ENCODE measurements at places on chromosomes 1 and 21.

GRCh38 chr1:23123528-23123927, 45.1 kb downstream of the LUZP1 start:
- no peak for DNase-seq

DNA sequence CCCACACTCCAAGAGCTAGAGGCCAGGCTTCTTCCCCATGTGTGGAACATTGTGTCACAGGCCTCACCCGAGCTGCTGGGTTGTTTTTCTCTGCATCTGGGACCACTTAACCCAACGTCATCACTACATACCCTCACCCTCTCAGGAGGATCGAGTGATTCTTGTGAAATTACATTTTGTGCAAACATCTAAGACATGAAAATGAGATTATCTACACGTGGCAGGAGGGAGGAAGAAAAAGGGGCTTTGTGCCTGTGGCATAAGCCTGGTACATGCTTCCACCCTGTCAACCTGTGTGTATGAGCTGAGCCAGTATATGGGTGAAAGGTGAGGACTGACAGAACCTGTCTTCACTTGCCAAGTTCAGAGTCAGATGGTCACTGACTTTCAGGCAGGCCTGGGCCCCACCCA, 1.6 kb downstream of the CPT2 start:
- no peak for DNase-seq

GRCh38 chr1:196858811-196859210, 29.0 kb upstream of the CFHR4 start:
- no peak for DNase-seq

DNA sequence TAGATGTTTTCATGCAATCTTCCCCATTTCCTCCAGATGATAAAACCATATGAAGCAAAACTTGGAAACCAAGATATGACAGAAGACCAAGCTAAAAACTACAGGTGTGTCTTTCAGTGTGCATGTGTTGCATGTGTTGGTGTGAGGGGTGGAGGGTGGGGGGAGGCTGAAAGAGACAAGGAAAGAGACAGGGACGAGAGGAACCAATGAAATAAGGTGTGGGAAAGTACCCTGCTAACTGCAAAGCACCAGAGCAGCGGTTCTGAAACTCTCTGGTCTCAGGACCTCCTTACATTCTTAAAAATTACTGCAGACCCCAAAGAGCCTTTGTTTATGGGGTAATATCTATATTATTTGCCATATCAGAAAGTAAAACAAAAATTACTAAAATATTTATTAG, 87.4 kb upstream of the HIVEP3 start:
- DNase-seq, result no peak

- DNase-seq, result no peak
Observed at GRCh38 chr1:116690849-116691406, 23.4 kb upstream of the IGSF3 start.

GRCh38 chr1:40627987-40628902, 37.2 kb downstream of the RIMS3 start:
- DNase-seq, result no peak

DNA sequence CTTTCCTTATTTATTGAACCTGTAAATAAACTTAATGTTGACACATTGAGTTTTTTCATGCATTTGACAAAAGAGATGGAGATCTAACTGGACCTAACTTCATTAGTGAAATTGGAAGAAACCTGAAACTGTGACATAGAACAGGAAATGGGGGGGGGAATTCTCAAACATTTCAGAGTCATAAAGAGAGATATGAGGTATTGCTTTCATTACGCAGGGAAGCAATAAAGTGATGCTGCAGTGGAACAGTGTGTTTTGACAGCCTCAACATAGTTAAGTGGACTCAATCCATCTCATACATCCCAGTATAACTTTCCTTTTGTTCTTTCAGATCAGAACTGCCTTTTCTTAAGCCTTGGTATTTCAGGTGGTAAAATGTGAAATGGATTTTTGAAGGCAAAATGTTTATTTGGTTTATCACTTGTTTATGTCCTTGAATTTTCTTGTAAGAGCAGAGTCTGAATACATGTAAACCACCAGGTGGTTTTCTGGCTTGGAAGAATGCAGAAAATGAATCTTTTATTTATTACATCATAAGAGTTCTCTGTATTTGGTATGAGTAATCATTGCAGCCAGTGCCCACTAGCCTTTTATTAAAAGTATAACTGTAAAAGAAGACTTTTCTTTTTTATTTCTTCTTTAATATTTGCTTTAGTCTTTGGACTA, 132.5 kb downstream of the ZNF326 start:
- DNase-seq, result no peak

DNA sequence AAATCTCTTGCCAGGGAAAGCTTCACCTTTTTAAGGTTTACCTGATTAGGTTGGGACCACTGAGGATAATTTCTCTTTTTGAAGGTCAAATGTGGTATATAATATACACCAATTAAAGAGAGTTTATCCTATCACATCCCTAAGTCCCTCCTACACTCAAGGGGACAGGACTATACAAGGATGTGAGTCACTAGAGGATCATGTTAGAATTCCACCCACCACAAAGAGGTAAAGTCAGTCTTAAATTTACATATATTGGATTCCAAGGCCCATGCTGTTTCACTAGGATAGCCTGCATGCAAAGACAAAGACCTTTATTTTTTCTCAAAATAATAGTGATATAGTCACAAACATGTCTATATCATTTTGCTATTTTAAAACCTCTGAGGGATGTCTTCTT, 164.4 kb downstream of the GIPC2 start:
- no peak for DNase-seq

GRCh38 chr1:67441183-67441582, 11.0 kb upstream of the SERBP1 start:
- no peak for DNase-seq
